CD14-positive monocyte (primary cell): ENCODE measurements at places on chromosomes 5 and 9. TPM values are rescaled to one million over a fixed set of nuclear protein-coding genes. Genes with fewer than 3 reads are reported as not detected.
A peak's percentile ranks its signal among the peaks of the same experiment; 100 is the strongest.

PCDHGA9 gene
- not detected for polyA plus RNA-seq

GABRP gene
- polyA plus RNA-seq: not detected in 2 replicates

ACTBL2 gene
- polyA plus RNA-seq: not detected

LURAP1L gene
- polyA plus RNA-seq: not detected

MPDZ gene
- polyA plus RNA-seq: not detected in 2 replicates

DNAI1 gene
- not detected in 2 replicates for polyA plus RNA-seq

TMC1 gene
- polyA plus RNA-seq: 0.40 TPM

IL5 gene
- not detected in 2 replicates for polyA plus RNA-seq

ADRA1B gene
- not detected in 2 replicates for polyA plus RNA-seq

TAL2 gene
- not detected for polyA plus RNA-seq

DNA sequence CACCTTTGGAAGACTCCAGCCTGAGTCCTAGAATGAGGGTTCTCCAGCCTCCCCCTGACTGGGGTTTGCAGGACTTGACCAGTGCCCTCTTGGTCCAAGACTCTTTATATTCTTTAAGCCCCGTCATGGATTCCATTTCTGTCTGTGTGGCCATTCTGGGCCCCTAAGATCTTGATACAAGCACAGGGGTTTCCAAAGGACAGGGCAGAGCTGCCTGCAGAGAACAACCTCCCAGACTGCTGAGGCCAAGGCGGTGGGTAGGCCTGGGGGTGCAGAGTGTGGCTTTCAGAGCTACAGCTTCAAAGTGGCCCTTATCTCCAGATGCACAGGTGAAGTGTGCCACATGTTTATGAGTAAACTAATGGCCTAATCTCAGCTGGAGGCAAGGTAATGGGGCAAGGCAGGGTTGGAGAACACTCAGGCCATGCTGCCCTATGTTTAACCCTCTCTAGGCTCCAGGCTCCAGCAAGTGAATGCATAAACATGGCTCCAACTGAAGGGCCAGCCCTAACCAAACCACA lies 32.1 kb downstream of the FOXI1 start:
- H3K27ac ChIP-seq: no peak overlapping the region
- peaks cover 9% of the 10 kb centered on the region for H3K4me1 ChIP-seq
- no peak overlapping the region for H3K4me3 ChIP-seq
- H3K27me3 ChIP-seq: no peaks in the 10 kb centered on the region

GRCh38 chr9:37836386-37836785 lies 35.8 kb downstream of the DCAF10 start:
- no peaks in the 10 kb centered on the region for H3K4me1 ChIP-seq
- H3K4me3 ChIP-seq: no peak overlapping the region
- peaks cover 4% of the 10 kb centered on the region for H3K36me3 ChIP-seq

- no peak overlapping the region for H3K27ac ChIP-seq
- peaks cover 64% of the 10 kb centered on the region for H3K36me3 ChIP-seq
- H3K27me3 ChIP-seq: no peaks in the 10 kb centered on the region
- DNase-seq: no peak
- H3K4me1 ChIP-seq: no peaks in the 10 kb centered on the region
- no peak overlapping the region for H3K4me3 ChIP-seq
Measured at GRCh38 chr9:112295174-112295573, 38.2 kb downstream of the PTBP3 start.

GRCh38 chr5:136079195-136079985 lies 50.6 kb downstream of the TGFBI start:
- H3K36me3 ChIP-seq: no peaks in the 10 kb centered on the region
- H3K4me3 ChIP-seq: no peak overlapping the region
- H3K27me3 ChIP-seq: peaks cover 63% of the 10 kb centered on the region
- DNase-seq: no peak

DNA sequence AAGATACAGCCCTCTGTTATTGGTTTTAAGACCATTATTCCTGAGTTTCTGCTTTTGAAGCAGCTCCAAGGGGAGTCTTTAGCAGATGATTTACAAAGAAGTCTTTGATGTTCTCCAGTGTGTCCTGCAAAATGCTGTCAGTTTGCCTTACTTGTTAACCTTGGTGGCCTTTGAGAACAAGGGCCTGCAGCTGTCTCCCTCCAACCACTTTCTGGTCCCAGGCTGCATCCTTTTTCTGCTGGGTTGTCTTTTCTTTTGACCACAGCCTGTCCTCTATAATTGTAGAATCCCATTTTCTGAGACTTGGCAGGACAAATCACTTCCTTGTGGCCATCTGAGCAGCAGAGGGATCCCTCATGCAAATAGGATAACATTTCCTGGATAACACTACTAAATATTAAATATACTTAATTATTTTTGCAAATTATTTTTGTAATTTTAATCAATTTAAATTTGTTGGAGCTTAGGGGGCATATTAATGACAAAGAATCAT lies 281.4 kb downstream of the DMRT2 start:
- H3K36me3 ChIP-seq: no peaks in the 10 kb centered on the region
- H3K4me1 ChIP-seq: no peaks in the 10 kb centered on the region
- no peaks in the 10 kb centered on the region for H3K27me3 ChIP-seq
- H3K27ac ChIP-seq: no peak overlapping the region
- DNase-seq: no peak

DNA sequence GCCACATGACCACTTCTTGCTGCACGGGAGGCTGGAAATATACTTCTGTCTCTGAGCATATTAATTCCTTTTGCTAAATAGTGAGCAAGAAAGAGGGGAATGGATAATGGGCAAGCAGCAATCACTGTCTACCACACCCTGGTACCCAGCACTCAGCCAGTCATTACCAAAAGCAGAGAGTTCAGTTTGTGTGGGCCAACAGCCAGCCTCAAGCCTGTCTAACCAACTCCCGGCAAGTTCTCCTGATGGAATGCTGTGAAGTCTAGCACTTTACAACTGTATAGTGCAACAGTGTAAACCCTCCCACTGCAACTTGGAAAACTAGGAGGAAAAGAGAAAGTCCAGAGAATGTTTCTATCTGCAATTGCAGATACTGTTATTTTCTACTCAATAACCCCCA lies 47.8 kb downstream of the PLK2 start:
- DNase-seq: no peak
- H3K27ac ChIP-seq: no peak overlapping the region
- peaks cover 4% of the 10 kb centered on the region for H3K4me1 ChIP-seq
- no peaks in the 10 kb centered on the region for H3K27me3 ChIP-seq
- H3K4me3 ChIP-seq: no peak overlapping the region

DNA sequence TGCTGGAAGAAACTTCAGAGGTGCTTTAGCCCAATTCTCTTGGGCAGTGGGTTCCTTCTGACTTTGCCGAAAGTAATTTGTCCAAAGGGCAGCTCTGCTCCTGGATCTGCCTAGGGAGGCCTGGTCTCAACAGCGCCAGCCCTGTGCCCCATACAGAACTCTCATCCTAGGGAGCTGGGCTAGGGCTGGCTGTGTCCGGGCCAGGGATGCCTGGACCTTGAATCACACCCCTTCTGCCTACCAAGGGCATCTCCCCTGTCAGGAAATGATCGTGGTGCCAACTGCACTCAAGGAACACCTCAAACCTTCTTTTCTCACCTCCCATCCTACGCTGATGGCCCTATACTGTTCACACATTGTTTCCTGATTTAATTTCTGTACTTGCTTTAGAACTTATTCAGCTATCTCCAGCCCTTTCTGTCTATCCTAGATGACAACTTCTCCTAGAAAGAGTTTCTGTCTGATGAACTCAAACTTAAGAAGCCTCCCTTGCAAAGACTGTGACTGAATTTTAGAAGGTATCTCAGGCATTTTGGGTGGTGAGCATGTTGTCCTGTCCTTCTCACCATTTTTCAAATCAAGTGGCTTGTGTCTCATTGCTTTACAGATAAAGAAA lies 37.4 kb upstream of the NFIB start:
- H3K27me3 ChIP-seq: peaks cover 47% of the 10 kb centered on the region
- H3K36me3 ChIP-seq: no peaks in the 10 kb centered on the region
- H3K4me3 ChIP-seq: no peak overlapping the region
- DNase-seq: no peak
- H3K27ac ChIP-seq: no peak overlapping the region
- H3K4me1 ChIP-seq: no peaks in the 10 kb centered on the region

- no peaks in the 10 kb centered on the region for H3K36me3 ChIP-seq
- peak; percentile 36 for DNase-seq
- H3K4me1 ChIP-seq: peaks cover 29% of the 10 kb centered on the region
- H3K27ac ChIP-seq: no peak overlapping the region
- no peaks in the 10 kb centered on the region for H3K27me3 ChIP-seq
Measured at GRCh38 chr5:133932441-133933168, 35.8 kb downstream of the C5orf15 start.

- H3K36me3 ChIP-seq: no peaks in the 10 kb centered on the region
- no peak overlapping the region for H3K27ac ChIP-seq
- H3K4me3 ChIP-seq: no peak overlapping the region
- DNase-seq: no peak
Measured at GRCh38 chr5:2566284-2566683, 185.2 kb downstream of the IRX2 start.

- peaks cover 15% of the 10 kb centered on the region for H3K4me1 ChIP-seq
- H3K4me3 ChIP-seq: no peak overlapping the region
- no peak overlapping the region for H3K27ac ChIP-seq
- no peak for DNase-seq
- no peaks in the 10 kb centered on the region for H3K36me3 ChIP-seq
Measured at GRCh38 chr5:10524376-10525123, 39.3 kb upstream of the ANKRD33B start.

DNA sequence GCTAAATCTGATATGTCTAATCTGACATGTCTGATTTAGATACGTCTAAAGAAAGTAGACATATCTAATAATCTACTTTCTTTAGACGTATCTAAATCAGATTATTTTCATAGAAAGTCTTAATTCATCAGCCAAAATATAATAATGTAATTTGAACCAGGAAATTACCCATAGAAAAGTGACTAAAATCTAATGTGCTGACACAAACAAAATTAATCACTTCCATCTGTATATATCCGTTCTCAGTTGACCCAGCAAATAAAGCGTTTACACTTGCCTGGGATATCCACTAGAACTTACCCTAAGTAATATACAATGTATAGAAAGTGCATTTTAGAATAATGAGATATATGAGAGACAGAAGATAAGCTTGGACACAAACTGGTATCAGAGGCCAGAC lies 56.7 kb downstream of the TTLL11 start:
- no peaks in the 10 kb centered on the region for H3K27me3 ChIP-seq
- H3K27ac ChIP-seq: no peak overlapping the region

GRCh38 chr9:2837915-2838314 lies 6.0 kb downstream of the PUM3 start:
- H3K27ac ChIP-seq: no peak overlapping the region
- peaks cover 45% of the 10 kb centered on the region for H3K36me3 ChIP-seq
- no peak overlapping the region for H3K4me3 ChIP-seq
- DNase-seq: no peak
- peaks cover 3% of the 10 kb centered on the region for H3K4me1 ChIP-seq
- no peaks in the 10 kb centered on the region for H3K27me3 ChIP-seq

GRCh38 chr9:35067056-35067455 lies 5.4 kb downstream of the VCP start:
- H3K4me1 ChIP-seq: peaks cover 17% of the 10 kb centered on the region
- H3K27me3 ChIP-seq: no peaks in the 10 kb centered on the region
- H3K27ac ChIP-seq: peak overlapping the region; percentile 22
- no peak overlapping the region for H3K4me3 ChIP-seq
- peaks cover 73% of the 10 kb centered on the region for H3K36me3 ChIP-seq

- peaks cover 6% of the 10 kb centered on the region for H3K4me1 ChIP-seq
- no peak overlapping the region for H3K4me3 ChIP-seq
- H3K27me3 ChIP-seq: no peaks in the 10 kb centered on the region
- H3K36me3 ChIP-seq: no peaks in the 10 kb centered on the region
- no peak for DNase-seq
- no peak overlapping the region for H3K27ac ChIP-seq
Measured at GRCh38 chr5:124957063-124957462, 210.6 kb upstream of the ZNF608 start.

GRCh38 chr9:98607152-98607551 lies 101.6 kb downstream of the GABBR2 start:
- H3K36me3 ChIP-seq: no peaks in the 10 kb centered on the region
- no peaks in the 10 kb centered on the region for H3K4me1 ChIP-seq
- no peak overlapping the region for H3K27ac ChIP-seq
- no peaks in the 10 kb centered on the region for H3K27me3 ChIP-seq
- DNase-seq: no peak

GRCh38 chr5:64166201-64166959 lies 737 bp downstream of the RNF180 start:
- no peak for DNase-seq
- H3K27ac ChIP-seq: no peak overlapping the region
- peaks cover 59% of the 10 kb centered on the region for H3K27me3 ChIP-seq
- H3K4me3 ChIP-seq: no peak overlapping the region
- no peaks in the 10 kb centered on the region for H3K4me1 ChIP-seq
- H3K36me3 ChIP-seq: no peaks in the 10 kb centered on the region

- no peak overlapping the region for H3K4me3 ChIP-seq
- H3K4me1 ChIP-seq: no peaks in the 10 kb centered on the region
- no peaks in the 10 kb centered on the region for H3K36me3 ChIP-seq
- no peak for DNase-seq
Measured at GRCh38 chr5:77590347-77590746, 48.2 kb downstream of the OTP start.

DNA sequence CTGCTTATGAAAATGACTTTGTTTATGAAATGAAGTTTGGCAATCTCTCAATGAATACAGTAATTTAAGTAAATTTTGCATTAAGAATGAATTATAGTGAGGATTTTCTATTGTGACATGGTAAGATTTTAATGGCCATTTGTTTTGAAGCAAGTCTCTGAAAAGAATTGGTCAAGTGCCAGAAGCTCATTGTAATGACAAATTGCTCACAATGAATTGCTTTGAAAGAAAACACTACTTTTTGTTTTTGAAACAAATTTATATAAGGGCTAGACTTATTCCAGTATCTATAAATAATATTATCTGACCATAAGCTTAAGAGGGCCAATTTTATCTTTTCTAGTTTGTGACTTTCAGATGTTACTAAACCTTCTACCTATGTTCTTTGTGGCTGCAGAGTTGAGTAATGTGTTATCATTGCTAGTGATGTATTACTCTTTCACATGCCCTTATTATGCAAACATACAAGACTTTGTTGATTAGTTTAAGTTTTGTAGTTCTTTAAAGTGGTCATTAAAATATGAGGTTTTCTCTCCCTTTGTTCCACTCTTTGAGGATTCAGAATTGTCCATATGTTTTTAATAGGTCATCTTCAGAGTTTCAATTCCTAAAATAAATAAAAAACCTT lies 93.0 kb upstream of the ZNF608 start:
- no peaks in the 10 kb centered on the region for H3K36me3 ChIP-seq
- no peaks in the 10 kb centered on the region for H3K27me3 ChIP-seq
- H3K4me3 ChIP-seq: no peak overlapping the region
- H3K27ac ChIP-seq: no peak overlapping the region
- H3K4me1 ChIP-seq: peaks cover 26% of the 10 kb centered on the region

DNA sequence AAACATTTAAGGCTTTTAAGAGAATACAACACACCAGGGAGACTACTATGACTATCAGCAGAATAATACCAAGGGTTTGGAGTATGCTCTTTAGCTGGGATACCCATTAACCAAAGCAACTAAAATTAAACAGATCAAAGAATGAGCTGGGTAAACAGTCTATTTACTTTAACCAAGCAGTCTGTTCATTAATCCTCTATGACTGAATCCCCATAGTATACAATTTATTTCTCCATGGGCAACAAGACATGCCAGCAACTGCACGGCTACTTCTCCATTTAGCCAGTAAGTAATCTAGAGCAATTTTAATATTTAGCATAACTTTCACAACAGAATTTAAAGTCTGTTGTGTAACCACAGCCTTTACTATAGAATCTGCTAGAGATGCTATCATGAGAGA lies 77.6 kb downstream of the CDO1 start:
- H3K4me1 ChIP-seq: no peaks in the 10 kb centered on the region
- no peak overlapping the region for H3K27ac ChIP-seq
- H3K36me3 ChIP-seq: no peaks in the 10 kb centered on the region
- H3K4me3 ChIP-seq: no peak overlapping the region
- no peak for DNase-seq

GRCh38 chr9:75146229-75146628 lies 57.9 kb downstream of the OSTF1 start:
- peaks cover 49% of the 10 kb centered on the region for H3K4me1 ChIP-seq
- H3K4me3 ChIP-seq: no peak overlapping the region
- no peaks in the 10 kb centered on the region for H3K27me3 ChIP-seq
- H3K36me3 ChIP-seq: peaks cover 32% of the 10 kb centered on the region
- peak overlapping the region; percentile 44 for H3K27ac ChIP-seq
